ENCODE measurements at places on chromosomes 16 and 17.

- DNase-seq = no peak
These were observed 35.2 kb upstream of the CAPN15 start for GRCh38 chr16:492211-492875.

DNA sequence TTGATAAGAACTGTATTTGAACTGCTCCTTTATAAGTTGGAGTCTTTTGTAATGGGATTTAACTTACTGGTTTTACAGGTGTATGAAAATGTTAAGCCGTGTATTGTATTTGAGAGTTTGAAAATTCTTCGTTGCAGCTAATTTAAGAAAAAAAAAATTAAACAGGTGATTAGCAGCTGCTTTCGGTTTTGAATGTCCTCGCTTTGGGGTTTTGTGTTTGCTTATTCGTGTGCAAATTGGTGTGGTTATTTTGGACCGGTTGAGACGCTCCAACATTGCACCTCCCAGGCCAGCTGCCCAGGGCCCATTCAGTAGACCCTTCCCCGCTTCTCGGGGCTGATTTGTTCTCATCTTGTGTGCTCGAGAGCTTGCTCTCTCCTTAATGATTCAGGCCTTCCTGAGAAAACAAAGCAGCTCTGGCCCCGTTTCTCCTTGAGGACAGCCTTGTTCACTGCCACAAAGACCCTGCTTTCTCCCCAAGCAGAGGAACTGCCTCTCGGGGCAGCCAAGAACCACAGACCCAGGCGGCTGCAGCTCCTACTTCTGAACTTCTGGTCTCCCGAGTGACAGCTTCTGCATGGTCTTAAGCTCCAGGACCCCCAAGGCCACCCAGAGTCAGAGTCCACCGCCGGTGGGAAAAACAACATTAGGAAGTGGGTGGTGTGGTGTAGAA, 100.5 kb downstream of the MSI2 start:
- DNase-seq = no peak

GRCh38 chr16:74898659-74899058, 86.3 kb downstream of the WDR59 start:
- DNase-seq = no peak

GRCh38 chr17:21318439-21318838, 33.9 kb downstream of the MAP2K3 start:
- no peak for DNase-seq

DNA sequence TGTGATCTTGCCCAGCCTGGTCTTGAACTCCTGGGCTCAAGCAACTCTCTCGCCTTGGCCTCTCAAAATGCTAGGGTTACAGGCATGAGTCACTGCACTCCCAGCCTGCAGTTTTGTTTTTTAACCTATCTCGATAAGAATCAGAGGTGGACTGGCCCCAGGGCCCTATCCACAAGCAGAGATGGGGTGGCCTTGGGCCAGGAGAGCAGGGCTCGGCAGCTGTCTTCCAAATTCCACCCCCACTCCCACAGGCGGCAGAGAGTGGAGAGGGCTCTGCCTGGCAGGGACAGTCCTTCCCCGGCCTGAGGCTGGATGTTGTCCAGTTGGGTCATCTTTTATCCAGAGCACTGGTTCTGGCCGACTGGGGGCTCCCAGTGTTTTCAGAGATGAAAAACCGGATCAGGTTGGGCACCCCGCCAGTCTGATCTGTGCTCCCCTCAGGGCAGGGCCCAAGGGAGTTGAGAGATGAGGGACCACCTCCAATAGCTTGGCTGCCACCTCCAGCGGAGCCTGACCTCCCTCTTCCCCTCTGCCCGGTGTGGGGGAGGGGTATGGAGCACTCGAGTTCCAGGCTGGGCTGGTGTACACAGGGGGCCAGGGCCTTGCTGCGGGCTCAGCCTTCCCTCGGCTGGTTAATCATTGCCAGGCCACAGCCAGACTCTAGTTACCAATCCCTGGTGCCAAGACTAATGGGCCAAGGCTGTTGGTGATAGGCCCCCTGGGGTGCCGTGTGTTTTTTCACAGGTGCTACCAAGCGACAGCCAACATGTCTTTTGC, 30.3 kb upstream of the MYO15B start:
- DNase-seq = no peak

DNA sequence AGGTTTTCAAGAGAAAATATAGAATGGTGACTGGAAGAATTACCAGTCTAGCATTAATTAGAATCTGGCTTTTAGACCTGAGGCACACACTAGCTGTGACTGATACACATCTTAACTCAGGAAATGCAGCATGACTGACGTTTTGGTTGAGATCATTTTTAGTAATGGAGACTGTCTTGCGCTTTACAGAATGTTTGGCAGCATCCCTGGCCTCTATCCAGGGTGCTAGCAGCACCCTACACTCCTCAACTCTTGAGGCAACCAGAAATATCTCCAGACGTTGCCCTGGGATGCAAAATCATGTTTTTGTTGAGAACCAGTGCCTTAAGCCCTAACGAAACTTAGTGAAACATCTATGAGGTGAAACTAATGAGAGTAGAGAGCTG, 109.0 kb downstream of the HS3ST3A1 start:
- DNase-seq = no peak

- DNase-seq = no peak
These were observed 15.2 kb downstream of the RABEP1 start for GRCh38 chr17:5297245-5297644.

DNA sequence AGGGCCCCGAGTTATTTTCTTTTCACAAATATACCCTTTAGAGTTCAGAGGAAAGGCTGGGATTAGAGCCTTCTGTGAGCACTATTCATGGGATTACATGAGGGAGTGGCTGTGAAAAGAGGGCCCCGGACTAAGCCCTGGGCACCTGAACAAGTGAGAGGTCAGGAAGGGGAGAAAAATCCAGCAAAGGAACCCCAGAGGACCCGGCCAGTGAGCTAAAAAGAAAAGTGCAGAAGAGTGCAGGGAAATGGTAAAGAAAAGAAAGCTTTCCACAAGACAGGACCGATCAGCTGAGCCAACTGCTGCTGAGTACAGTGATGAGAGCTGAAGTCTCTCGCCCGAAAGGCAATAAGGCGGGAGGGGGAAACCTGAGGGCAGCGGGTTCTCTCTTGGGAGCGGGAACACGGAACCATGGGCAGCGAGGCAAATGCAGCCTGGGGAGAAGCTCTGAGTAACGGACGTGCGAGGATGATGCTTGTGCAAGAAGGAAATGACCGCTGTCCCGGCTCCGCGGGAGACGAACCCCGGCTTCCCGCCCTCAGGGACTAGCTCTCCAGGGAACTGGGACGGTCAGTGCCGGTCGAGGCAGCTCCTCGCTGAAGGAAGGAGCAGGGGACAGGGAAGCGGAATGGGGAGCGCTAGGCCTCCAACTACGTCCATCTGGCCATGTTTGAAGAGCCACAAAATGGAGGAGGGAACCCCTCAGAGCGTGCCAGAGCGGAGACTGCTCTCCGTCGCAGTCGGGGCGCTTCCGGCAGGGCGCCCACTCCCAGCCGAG, 665 bp upstream of the ALDH3A2 start:
- peak; percentile 85 for DNase-seq

- no peak for DNase-seq
These were observed 45.0 kb upstream of the LHX1 start for GRCh38 chr17:36892112-36892838.

DNA sequence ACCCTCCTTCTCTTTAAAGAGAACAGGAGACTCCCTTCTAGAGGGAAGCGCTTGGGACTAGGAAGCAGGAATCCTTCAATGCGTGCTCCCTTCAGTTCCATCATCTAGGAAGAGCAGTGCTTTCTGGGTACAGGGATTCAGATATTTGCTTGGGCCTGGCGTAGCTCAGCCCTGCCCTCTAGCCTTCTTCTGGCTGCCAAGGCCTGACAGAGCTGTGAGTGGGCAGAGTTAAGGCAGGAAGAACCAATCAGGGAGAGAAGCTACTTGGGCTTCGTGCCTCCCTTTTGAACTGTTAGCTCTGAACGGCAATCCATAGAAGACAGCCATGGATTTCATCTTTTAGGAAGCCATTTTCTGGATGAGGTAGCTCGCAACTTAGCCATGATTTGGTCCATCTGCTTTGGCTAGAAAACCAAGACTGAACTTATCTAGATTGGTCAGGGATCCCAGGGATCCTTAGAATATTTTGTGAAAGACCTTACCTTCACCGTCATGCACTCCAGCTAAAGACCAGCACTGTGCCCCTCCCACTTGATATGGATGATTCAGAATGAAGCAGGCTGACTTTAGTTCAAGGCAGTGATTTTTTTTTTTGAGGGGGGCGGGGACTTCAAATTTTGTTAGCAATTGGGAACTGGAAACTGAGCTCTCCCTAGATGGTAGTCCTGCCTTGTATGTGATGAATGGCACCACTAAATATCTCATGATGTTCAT, 2.5 kb upstream of the CORO6 start:
- DNase-seq = no peak

- no peak for DNase-seq
These were observed 35.9 kb downstream of the CBFA2T3 start for GRCh38 chr16:88940862-88941817.

- no peak for DNase-seq
These were observed 48.9 kb downstream of the MRC2 start for GRCh38 chr17:62676231-62676943.

GRCh38 chr17:16329519-16330271, 23.6 kb downstream of the CENPV start:
- peak; percentile 40 for DNase-seq

GRCh38 chr17:62791767-62792446, 16.2 kb downstream of the MARCHF10 start:
- no peak for DNase-seq

DNA sequence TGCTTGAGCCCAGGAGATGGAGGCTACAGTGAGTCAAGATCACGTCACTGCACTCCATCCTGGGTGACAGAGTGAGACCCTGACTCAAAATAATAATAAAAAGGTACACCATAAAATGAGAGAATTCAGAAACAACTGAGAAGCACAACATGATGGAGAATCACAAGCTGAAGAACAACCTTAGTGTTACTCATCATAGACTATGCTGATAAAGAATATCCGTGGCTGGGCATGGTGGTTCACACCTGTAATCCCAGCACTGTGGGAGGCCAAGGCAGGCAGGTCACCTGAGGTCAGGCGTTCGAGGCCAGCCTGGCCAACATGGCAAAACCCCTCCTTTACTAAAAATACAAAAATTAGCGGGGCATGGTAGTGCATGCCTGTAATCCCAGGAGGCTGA, 16.0 kb downstream of the CREBBP start:
- no peak for DNase-seq

DNA sequence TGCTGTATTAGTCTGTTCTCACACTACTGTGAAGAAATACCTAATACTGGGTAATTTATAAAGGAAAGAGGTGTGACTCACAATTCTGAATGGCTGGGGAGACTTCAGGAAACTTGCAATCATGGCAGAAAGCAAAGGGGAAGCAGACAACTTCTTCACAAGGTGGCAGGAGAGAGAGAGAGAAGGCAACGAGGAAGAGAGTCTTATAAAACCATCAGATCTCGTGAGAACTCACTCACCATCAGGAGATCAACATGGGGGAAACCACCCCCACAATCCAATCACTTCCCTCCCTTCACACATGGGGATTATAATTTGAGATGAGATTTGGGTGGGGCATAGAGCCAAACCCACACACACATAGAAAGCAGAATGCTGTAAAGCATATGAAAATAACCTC, 896.2 kb downstream of the CDH11 start:
- DNase-seq = no peak

- peak; percentile 89 for DNase-seq
These were observed 10.8 kb upstream of the MTMR4 start for GRCh38 chr17:58525239-58525638.

- no peak for DNase-seq
These were observed 125.1 kb downstream of the SLC39A11 start for GRCh38 chr17:72967277-72967970.

GRCh38 chr17:10328971-10329923, 43.6 kb downstream of the MYH13 start:
- DNase-seq = no peak
